ENCODE measurements at places on chromosomes 12 and 14. TPM values are rescaled to one million over a fixed set of nuclear protein-coding genes. Genes with fewer than 3 reads are reported as not detected.

Gene C1RL
- 29.8 TPM for total RNA-seq

Gene PRH2
- not detected for total RNA-seq

Gene PLCZ1
- not detected for total RNA-seq

Gene MANSC4
- total RNA-seq, result not detected

Gene SERPINA5
- not detected for total RNA-seq

Gene GDF3
- not detected for total RNA-seq

Gene ASB2
- total RNA-seq, result 24.0 TPM

- DNase-seq, result no peak
Observed at GRCh38 chr12:103833095-103833775, 7.8 kb downstream of the NT5DC3 start.

- no peak for DNase-seq
Observed at GRCh38 chr12:12689647-12690300, 6.2 kb downstream of the GPR19 start.

DNA sequence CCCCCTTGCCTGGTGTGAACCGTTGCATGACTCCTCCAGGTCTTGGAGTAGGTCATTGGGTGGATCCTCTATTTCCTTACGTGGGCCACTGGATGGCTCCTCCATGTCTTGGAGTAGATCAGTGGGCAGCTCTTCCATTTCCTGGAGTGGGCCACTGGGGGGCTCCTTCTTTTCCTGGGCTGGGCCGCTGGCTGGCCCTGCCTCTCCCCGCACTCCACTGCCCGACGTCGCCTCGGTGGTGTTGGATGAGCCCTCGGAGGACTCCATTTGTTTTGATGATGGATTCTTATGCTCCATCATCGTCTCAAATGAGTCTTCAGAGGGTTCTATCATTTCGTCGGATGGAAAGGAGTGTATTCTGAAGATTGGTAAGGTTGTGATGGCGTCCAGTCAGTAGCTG, 19.1 kb downstream of the RTL1 start:
- DNase-seq, result no peak

- DNase-seq, result no peak
Observed at GRCh38 chr12:108955225-108955835, 65.5 kb downstream of the SVOP start.

GRCh38 chr12:28884904-28885679, 264.0 kb upstream of the FAR2 start:
- DNase-seq, result no peak

GRCh38 chr14:96739200-96739910, 57.8 kb upstream of the VRK1 start:
- DNase-seq, result no peak

- DNase-seq, result no peak
Observed at GRCh38 chr12:43288671-43289425, 263.2 kb downstream of the ADAMTS20 start.

DNA sequence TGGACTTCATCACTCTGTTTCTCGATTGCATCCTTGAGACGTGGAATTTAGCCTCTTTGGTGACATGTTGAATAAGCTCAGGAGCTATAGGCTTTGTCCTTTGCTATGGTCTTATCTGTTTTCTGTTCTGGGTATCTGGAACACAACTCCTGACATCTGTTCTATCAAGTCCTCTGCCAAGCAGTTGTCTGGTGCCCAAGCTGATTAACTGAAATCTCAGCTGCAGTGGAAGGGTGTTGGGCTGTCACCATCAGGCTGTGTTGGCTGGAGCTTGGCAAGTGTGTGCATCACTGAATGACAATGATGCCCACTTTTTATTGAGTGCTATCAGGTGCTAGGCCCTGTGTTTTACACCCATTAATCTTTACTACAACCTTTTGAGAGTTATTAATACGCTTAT, 77.8 kb downstream of the SMOC1 start:
- DNase-seq, result no peak

DNA sequence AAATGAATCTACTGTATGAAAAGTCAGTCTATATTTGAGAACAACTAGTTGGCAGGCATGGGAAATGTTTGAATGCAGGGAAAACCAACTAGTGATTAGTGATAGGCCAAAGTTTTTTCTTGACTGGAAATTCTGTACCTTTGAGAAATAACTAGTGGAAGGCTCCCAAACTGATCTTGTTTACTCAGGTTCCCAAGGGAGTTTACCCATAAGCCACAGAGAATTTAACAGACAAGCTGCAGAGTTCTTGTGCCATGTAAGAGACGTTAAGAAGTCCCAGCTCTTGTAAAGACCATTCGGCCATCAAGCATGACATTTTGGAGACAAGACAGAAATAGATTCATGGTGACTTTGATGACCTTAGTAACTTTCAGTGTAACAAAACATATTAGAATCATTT, 1882.8 kb upstream of the SEL1L start:
- DNase-seq, result no peak

Data from activated naive CD8-positive, alpha-beta T cell treated with anti-CD3 and anti-CD28 coated beads, Interleukin-2, amount 10 ng/mL, durations not matched to agents 7 days and 5 days (primary cell).